Omental fat pad (tissue), 4 donors: ENCODE measurements at places on chromosomes 3 and 15.

DNA sequence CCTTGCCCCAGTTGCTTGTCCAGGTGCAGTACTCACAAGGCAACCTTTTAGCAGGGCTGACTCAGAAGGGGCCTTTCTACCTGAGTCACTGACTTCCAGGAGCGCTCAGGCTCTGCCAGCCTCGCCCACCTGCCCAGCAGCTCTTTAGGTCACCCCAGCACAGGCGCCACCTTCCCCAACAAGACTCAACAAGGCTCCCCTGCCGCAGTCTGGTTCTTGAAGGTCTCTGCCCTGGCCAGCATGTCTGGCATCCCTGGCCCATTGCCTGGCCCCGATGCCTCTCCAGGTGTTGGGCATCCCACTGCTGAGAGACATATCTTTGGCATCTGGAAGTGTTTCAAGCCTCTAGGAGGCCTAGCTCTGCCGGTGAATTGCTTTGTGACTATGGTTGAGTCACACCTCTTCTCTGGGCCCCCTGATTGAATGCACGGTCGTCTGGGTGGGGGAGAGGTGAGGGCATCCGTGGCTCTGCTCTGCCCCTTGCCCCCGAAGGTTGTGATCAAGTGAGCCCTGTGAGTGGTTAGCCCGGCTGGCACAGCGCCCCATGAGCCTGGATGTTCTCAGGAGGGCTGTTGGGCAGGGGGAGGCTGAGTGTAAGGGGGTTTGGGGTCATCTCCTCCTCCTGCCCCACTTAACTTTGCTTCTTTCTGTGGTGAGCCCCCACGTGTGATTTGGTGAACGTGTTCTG, 21.6 kb downstream of the SNX33 start:
- DNase-seq, result no peak

DNA sequence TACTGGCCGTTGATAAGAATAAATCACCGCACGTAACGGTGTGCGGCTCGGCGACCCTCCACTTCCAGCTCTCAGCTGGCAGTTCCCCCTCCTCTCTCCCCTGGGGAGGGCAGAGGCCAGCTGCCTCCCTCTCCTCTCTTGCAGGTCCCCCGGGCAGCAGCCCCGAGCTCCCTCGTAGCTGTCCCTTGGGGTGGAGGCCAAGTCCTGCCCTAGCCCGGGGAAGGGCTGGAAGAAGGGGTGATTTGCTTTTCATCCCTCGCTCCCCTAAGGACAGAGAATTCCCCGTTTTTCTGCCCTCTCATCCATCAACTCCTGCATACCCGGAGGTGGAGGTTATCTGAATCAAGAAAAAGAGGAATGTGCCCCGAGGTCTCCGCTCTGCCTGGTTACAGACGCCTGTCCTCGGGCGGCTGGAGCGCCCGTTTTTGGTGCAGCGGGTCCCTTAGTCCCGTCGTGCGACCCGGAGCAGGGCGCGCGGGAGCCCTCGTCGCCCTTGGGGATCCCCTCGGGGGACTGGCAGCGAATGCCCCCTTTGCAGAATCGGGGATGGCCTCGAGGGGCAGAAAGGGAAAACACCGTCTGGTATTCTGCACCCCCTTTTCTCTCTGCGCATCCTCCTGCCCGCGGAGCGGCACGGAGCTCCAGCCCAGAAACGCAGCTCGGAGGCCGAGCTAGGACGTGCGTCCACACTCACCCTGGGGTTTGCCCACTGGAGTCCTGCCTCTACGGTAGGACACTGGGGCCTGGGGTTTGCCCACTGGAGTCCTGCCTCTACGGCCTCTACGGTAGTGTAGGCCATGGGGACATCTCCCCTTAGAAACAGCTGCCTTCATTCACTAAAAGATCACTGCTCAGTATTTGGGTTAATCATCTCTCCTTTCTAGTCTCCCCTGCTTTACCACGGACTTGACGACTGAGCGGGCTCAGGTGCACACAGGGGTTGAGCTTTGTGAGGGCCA, 2.2 kb downstream of the PTPRG start:
- no peak for DNase-seq

GRCh38 chr15:63044645-63045464, 2.3 kb downstream of the TPM1 start:
- DNase-seq, result no peak

- no peak for DNase-seq
These were observed 180.1 kb downstream of the RORA start for GRCh38 chr15:61049028-61049427.

DNA sequence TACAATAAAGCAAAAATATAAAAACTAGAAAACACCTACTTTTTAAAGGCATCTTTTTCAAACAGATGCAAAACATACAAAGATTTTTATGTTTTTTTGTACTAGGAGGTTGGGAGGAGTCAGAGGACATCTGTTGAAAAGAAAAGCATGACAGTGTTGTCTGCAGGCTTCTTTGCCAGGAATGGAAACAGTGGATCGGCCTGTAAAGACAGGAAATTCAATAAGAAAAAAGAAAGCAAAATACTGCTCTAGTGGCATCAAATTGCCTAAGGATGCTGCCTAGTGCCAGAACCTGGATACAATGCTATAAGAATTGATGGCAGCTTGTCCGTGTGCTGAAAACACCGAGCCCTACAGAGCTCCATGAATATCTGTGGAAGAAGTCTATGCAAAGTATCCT, 69.9 kb downstream of the TBC1D5 start:
- no peak for DNase-seq

GRCh38 chr15:50210462-50211157, 28.6 kb downstream of the SLC27A2 start:
- no peak for DNase-seq

DNA sequence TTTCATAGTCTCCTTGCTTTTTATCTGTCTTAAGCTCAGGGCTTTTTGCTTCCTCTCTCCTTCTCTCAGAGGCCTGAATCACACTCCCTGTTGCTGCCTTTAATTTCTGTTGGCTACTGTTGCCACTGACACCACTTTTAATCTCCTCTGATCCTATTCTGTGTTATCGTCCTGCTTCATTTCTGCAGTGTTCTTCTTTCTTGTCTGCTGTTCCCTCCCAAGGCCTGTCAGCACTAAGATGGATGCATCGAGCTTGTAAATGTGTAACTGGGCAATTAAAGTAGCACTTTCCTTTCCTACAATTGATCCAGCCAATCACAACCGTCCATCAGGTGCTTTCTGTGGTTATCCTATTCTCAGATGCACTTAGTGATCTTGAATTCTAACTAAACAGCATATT, 71.3 kb upstream of the VEPH1 start:
- no peak for DNase-seq

DNA sequence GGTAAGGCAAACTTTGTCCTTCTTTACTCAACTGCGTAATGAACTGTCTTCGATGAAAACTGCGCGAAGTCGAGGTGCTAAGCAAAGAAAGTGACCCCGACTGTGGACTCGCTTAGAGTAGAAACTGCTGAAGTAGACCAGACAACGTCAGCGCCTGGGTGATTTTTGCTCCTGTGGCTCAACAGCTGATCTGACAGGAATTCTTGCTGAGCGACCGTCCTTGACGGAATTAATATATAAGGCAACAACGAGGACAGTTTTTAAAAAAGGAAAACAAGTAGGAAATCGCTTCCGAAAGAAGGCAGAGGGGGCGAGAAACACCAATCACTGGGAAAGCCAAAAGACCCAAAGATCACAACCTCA, 541 bp downstream of the RPS27L start:
- no peak for DNase-seq

DNA sequence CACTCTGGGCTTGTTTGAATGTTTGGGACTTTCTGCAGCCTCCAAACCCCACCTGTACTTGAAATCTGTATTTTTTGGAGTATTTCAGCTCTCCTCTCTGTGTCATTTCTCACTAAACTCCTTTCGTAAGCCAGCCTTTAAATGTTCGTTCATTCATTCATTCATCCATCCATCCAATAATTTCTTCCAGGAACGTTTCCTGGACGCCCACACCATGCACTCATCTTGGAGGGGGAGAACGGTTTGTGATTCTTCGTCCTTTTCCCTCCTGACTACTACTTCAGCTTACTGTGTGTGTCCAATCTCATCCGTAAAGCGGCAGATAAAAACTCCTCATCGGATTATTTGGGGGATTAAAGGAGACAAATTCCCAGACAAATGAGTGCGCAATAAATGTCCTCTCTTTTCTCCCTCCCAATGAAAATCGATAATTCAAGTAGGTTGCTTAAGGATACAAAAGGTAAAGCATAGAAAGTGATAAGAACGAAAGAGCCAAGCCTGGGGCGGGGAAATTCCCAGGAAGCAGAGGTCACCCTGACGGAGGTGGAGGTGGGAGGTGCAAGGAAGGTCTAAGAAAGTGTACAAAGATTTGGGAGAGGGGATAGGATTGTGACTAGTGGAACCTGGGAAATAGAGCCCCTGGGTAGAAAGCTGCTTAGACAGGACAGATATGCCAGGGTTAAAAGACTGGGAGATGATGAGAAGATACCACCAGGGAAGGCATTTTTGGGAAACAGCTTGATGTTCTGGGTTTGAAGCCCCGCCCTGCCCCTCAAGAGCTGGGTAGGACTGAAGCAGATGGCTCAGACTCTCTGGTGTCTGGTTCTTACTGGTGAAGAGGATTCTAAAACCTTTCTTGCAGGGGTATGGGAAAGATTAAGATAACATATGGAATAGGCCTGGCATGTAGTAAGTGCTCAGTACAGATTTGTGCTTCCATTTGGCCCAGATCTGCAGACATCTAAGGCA, 896 bp upstream of the KLHL25 start:
- no peak for DNase-seq

DNA sequence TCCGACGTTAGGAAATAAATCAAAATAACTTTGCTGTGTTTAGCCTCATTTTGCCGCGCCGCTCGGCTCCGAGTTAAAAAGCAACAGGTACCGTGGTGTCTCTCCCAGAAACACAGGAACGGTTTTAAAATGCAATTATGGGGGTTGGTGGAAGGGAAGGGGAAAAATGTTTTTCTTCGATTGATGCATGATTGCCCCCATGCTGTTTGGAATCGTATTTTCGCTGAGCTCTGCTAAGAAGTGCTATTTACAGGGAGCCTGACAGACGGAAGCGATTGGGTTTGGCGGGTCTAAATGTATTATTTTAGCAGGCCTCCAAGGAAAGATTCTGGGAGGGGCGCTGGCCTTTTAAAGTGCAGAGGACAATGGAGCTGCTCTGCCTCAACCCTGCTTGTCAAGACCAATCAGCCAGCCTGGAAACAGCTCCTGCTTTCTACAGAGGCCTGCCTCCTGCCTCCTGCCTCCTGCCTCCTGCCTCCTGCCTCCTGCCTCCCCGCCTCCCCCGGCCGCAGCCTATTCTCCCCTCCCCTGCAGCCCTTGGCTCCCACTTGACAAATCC, 156.7 kb upstream of the TLE3 start:
- no peak for DNase-seq

DNA sequence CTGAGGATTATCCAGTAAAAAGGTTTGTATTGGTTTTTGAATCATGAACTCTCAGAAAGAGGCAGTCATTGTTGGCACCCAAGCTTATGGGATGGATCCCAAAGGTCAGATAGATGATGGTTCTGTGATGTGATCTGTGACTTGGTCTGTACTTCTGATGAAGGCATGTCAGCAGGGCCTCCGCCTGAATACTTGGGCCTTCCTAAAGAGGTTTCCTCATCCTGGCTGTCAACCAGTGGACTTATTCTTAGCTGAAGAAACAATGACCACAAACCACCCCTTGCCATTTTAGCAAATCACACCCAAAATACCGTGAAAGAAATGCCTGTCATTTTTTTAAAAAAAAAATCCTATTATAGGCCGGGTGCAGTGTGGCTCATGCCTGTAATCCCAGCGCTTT, 48.2 kb upstream of the SLC9A9 start:
- DNase-seq, result no peak

GRCh38 chr15:70708839-70709238, 54.5 kb downstream of the UACA start:
- DNase-seq, result no peak

GRCh38 chr3:103767635-103768034, 1332.8 kb downstream of the ZPLD1 start:
- no peak for DNase-seq
